ACHN (cell line): ENCODE measurements at places on chromosomes 11 and 22.

GRCh38 chr11:120288021-120288420 is 37.1 kb upstream of the TLCD5 start:
- DNase-seq, result no peak

DNA sequence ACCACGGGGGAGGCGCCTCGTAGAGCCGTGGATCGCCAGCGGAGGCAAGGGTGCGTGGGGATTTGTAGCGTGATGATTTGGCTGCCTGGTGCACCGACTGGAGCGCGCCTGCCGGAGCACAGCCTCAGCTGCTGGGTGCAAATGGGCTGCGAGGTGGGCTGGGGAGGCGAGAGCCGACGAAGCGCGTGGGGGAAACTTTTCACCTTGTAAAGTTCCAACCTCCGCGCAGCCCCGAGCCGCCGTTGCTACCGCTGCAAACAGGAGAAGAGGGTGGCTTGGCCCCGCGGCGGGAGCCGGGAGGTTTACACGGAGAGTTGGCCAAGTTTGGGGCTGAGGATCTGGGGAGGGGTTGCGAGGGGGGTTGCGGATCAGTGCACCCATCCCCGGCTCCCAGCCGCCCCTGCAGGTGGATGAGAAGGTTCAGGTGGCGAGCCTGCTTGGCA is 528 bp downstream of the FAT3 start:
- DNase-seq, result no peak

DNA sequence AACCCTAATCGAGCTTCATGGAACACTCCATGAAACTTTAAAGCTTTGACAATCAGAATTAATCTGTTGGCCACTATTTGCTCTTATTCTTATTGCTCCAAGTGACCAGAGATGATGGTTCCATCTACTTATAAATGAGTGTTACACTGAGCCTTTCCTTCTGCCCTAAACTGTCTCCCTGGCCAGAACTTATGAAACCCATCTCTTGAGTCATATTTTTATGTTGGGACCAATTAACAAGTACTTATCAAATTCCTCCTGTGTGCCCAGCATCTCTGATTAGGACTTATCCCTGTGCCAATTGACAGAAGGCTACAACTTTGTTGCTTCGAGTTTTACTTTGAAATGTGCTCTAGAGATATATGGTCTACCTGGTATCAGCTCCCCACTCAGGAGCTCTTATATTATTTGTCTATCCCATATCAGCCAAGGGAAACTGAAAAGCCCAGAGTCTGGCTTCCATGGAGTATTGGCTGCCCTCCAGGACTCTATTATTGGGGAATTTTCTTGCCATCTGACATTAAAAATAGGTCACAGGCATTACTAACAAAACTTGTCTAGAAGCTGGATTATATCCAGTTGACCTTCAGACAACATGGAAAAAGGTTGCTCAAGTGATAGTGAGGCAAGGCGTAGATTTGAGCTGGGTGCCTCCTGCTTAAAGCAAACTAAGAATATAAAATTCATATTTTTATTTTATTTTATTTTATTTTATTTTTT is 8.8 kb downstream of the KREMEN1 start:
- DNase-seq, result no peak

- DNase-seq, result no peak
These were observed 47.4 kb upstream of the BIRC3 start for GRCh38 chr11:102269927-102270326.

- DNase-seq, result no peak
These were observed 15.0 kb upstream of the MUC15 start for GRCh38 chr11:26587073-26587472.

DNA sequence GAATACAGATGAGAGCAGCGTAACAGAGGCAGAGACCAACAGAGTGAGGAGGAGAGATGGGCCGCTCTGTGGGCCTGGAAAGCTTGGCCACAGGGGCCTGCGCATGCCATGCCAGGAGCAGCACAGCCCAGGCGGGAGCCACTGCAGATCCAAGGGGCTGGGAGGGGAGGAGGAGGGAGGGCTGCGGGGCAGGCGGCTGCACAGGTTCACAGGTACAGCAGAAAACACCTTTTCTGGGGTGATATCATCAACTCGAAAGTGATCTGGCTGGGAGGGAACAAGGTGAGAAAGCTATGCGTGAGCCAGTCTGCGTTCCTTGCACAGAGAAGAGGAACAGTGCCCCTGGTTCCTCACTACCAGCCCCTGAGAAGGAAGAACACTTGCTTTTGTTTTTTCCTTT is 14.8 kb downstream of the VPS37C start:
- no peak for DNase-seq

DNA sequence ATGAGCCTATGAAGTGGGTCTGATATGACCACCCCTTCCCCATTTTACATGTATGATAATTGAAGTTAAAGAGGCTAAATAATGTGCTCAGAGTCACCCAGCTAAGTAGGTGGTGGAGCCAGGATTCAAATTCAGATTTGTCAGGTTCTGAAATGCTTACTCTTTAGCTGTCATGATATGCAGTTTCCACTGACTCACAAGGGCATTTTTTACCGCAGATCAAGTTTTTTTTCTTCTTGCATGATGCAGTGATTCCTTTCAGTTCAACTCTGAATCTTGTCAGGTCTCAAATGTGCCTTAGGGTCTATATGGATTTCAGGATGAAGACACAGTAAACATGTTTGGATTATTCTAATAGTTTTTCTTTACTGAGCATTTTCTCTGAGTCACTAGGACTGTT is 12.6 kb upstream of the TRIM44 start:
- DNase-seq, result no peak

DNA sequence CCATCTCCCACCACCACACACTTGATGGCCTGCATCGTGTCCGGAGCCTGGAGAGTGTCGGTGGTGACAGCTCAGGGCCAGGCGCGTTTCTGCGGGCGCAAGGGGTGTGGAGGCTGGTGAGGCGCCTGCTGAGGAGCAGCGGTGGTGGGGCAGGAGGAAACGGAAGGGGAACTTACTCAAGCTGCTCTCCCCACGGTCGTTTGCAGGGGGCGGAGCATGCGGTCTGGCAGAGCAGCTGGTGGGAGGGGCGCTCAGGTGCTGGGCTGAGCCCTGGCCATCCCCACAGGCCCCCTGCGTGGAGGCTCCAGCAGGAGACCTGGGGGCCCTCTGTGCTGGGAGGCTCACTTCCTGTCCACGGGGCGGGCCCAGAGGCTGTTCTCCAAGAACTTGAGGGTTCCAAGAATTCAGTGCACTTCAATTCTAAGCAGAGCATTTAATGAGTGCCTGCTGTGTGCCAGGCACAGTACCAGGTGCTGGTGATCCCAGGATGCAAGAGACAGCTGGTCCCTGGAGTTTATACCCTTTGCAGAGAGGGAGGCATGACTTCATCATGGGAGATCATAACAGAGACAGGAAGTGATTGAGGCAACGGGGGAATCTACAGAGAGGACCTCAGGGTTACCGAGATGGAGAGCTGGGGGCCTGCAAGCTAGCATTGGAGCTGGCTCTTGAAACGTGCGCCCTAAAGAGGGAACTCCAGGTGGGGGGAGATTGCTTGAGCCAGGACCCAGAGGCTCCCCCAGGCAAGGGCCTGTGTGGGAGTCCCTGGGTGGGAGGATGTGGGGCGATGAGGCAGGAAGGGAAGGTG is at the start of gene RAC2:
Gene RAC2 (minus strand): TSS at position 156 of the 808 bp plus-strand sequence. CDS start 121 bp downstream, at position 35.
- peak; percentile 80 for DNase-seq

- DNase-seq, result no peak
These were observed 13.6 kb upstream of the NUP50 start for GRCh38 chr22:45150139-45150538.

- no peak for DNase-seq
These were observed 884.8 kb downstream of the METTL15 start for GRCh38 chr11:28992996-28993395.

DNA sequence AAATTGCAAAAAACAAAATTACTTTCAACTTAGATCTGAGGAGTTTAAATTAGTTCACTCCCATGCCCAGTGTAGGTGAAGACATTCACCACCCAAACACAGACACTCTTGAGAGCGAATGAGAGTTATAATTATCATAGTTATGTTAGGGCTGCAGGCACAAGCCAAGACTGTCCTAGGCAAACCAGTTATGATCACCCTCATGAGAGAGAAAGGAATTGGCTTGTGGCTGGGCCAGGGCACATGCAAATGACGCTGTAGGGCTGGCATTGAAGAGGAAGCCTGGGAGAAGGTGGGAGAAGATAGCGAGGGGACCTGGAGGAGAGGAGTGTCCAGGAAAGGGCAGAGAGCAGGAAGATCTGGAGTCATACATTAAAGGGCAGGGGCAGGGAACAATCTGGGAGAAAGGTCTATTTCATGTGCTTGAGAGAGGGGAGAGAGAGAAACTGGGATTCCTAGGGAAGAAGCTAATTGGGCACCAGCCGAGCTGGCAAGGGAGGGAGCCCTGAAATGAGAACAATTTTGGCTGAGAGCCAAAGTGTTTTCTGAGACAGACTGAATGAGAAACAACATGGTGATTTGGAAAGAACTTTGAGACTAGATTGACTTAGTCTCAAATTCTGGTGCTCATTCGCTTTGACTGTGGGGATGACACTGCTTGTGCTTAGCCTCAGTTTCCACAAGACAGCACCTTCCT is 279.9 kb downstream of the KIRREL3 start:
- no peak for DNase-seq

DNA sequence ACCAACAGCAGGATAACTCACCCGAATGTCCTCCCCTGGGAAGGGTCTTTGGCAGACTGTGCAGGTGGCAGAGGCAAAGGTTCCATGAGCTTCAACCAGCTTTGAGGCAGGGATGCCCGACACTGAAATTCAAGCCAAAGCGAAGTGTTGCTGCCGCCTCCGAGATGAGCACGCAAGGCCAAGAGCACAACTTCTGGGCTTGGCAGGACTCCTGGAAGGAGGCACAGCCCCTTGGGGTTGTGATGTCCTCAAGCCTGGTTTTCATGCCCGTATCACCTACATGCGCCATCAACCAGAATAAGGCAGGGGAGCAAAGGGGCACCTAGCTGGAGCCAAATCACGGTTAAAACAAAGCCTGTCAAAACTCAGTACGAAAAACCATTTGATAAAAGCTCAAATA is 5.7 kb downstream of the SIRT3 start:
- no peak for DNase-seq

GRCh38 chr22:17217179-17217578 is 2.1 kb downstream of the ADA2 start:
- no peak for DNase-seq

DNA sequence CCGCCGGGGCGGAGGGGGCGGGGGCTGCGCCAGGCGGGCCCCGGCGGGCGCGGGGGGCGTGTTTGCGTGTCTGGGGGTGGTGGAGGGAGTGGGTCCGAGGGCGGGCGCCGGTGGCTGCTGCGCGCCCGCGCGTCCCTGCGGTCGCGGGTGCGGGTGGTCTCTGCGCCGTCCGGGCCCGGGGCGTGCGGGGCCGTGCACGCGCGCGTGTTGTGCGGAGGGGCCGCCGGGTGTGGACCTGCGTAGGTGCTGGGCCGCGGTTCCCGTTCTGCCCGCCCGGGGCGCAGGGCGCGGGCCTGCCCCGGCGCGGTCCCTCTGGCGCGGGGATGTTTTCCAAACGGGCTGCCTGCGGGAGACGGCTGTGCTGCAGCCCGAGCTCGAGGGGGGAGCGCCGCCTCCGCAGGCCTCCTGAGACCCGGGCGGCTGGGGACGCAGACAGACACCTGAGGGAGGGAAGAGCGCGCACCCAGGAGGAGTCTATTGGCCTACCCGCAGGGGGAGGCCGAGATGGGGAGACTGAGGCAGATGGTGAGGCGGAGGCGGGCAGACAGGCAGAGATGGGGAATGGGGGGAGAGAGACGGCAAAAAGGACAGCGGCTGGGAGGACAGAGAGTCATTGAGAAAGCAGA is 442 bp downstream of the PELI3 start:
- peak; percentile 37 for DNase-seq

- no peak for DNase-seq
These were observed 4.7 kb downstream of the TBC1D10C start for GRCh38 chr11:67408437-67409200.

GRCh38 chr11:40842750-40843339 is 616.6 kb downstream of the LRRC4C start:
- no peak for DNase-seq

DNA sequence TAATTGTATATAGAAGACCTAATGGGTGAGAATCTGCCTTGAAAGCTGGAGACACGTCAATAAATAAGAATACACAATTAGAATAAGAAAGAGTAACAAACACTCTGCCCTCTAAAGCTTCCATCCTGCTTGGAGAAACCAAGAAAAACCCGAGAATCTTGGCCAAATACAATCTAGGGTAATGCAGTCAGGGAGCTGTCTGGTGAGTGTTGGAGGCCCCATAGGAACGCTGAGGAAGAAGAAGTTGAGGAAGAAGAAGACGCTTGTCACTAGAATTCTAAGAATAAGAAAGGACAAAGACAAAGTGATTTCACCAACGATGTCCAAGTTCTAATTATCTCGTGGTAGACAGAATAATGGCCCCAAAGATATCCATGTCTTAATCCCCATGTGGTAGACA is 4485.9 kb upstream of the OR11H1 start:
- DNase-seq, result no peak

DNA sequence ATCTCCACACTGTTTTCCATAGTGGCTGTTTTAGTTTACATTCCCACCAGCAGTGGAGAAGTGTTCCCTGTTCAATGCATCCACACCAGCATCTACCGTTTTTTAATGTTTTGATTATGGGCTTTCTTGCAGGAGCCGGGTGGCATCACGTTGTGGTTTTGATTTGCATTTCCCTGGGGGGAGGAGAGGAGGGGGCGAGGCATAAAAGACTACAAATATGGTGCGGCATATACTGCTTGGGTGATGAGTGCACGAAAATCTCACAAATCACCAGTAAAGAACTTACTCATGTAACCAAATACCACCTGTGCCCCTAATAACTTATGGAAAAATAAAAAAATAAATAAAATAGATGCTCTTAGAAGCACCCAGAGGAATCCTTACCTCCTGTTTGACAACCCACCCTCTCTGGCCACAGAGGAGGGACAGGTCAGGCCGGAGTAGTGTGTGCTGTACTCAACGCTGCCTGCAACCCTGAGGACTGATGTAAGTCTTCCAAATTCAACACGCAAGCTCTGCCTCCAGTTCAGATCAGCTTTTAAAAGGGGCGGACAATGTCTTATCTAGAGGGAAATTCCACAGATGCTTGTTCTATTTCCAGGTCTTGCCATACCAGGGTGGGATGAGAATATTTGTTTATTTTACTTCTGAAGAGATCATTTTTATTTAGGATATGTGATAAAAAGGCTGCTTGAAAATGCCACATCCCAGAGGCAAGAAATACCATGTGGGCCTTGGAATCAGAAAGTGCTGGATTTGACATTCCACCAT is 329.6 kb upstream of the B3GAT1 start:
- DNase-seq, result no peak

GRCh38 chr22:27843441-27843840 is 41.9 kb upstream of the MN1 start:
- DNase-seq, result no peak

- DNase-seq, result no peak
These were observed 1984.1 kb upstream of the RAG2 start for GRCh38 chr11:38582151-38582550.

DNA sequence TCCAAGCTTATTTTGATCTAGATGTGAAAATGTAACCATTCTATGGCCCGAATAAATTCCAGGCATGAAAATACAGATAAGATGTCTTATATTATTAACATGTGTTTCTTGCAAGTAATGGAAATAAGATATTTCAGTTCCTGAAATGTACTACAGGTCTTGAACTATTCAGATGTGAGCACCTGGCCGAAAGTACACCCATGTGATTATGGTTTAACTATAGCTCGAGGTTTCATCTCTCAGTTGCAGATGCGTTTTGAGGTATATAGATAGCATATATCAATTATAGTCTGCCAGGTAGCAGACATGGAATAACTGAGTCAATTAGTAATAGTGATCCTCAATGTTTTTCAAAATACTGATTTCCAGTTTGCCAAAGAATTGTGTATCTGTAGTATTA is 68.3 kb downstream of the DDIAS start:
- DNase-seq, result no peak
